Foreskin melanocyte (primary cell): ENCODE measurements at places on chromosomes 2 and 18.

DNA sequence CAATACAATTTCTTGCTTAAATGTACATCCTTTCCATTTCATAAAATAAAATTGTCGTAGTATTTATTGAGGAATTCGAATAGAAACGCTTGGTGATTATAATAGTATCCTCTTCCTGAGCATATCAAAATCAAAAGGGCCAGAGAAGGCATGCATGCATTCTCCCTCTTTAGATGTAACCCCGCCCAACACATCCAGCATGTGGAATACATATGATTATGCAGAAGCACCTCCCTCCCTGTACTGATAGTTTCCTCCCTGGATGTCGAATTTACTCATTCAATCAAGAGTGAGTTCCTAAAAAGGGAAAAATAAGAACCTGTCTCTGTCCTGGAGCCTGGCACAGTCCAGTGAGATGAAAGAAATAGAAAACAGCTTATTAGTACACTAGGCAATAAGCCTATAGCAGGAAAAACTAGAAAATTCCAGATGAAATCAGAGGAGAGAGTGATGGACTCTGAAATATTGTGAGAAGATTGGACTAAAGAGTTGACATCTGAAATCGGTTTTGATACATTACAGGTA is 262.9 kb downstream of the RDH14 start:
- DNase-seq = no peak

DNA sequence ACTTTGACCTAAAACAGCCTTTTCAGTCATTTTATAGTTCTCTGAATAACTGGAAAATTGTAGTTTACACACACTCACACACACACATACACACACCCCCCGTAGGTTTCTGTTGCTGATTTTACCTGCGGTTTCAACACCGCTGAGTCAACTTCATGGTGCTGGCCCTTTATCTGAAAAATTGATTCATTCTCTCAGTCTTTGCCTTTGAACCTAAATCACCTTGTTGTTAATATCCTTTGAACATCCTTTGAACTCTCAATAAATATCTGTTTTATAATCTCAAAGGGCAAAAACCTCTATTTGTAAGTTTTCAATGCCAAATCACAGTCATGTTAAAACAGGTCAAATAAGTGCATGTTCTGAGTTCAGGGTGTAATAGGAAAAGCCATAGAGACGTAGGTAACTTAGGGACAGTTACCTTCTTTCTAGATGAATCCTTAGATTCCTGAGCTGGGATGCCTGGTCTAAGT is 109.0 kb upstream of the BZW1 start:
- no peak for DNase-seq

DNA sequence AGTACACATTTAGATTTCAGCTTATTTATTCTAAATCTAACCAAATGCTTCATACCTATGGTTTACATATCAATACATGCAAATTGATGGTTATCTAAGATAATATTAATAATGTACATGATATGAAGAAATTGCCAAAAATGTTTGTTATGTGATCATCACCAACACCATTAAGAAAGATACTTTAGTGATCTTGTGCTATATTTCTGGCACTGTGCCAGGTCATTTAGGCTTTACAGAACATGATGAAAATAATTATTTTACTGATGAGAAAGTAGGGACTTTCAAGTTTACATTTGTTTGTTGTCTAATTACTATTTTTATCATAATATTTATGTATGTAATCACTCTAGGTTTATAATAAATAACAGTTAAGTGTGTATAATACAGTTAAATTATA is 158.3 kb downstream of the GULP1 start:
- DNase-seq = no peak

DNA sequence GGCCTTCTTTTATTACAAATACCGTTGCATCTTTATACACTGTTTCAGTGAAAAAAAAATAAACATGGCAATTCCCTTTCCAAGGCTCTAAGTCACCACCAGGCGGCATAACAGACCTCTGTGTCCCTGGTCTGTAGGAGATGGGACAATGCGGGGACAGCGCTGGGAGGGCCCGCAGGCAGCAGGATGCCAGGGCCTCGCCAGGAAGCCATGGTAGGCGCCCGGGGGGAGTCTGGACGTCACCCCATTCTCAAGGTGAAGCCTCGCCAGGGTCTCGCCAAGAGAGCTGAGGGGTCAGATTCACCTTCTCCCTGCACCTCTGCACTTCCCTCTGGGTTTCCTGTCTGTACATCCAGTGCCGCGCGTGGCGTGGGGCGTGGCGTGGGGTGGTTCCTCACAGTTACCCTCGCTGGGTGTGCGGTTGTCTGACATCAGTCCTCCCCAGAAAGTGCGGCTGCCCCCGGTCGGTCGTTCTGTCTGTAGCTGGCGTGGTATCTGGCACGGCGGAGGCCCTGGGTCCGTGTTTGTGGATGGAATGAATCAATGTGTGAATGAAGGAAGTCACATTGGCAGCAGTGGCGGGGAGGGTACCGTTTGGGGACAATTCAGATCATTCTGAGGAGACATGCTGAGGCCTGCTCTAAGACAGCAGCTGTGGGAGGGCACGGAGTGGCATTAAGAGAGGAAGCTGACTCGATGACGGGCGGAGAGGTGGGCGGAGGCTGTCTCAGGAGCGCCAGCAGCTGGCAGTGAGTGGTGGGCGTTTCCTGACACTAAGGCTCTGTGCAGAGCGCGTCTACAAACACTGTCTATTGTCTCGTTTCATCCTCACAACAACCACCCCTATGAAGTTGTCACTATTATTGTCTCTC is 46.0 kb downstream of the LRRFIP1 start:
- DNase-seq = no peak

DNA sequence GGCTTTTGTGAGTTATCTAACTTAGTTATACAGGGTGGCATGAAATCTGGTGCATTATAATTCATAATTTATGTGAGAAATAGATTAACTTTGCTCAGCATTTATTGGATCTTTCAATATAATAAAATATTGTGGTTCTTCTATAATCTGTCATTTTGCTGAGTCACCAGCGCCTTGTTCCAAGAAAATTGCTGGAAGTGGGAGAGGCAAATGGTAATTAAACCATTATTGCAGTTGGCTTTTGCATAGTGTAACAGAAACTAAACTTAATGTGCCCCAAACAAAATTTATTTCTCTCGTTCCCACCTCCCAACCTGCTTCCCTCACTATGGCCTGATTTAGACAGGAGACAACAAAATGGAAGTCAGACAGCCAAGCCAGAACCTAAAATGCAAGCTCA is 146.3 kb downstream of the GALR1 start:
- DNase-seq = no peak

DNA sequence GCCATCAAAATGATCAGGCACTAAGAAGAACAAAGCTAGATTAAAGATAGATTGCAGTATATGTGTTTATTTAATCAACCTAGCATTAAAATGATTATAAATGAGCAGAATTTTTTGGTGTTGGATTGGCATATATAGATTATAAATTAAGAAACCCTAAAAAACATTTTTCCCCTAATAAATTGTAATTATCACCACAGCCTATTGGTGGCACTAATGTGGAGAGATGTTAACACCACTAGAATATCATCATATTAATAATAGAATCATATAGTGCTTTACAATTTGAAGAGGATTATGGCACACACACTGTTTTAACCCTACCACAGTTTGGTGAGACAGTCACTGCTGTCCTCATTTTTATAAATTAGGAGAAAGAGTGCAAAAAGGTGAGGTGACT is 112.4 kb upstream of the RND3 start:
- no peak for DNase-seq

DNA sequence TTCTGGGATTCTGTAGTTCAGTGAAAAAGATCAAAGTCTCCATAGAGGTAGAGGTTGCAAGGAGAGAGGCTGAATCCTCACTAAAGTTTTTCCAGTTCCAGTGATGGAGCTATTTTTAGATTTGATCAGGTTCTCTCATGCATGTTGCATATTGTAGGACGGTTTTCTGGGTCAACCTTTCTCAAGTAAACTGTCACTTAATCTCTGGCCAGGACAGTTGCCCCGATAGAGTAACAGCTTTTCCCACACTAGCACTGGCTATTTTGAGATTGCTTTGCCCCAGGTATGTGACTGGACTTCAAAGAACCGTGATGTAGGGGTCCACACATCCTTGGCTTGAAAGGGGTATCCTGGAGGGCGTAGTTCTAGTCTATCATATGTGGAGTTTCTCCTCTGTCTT is 101.2 kb upstream of the MSH2 start:
- DNase-seq = no peak

- no peak for DNase-seq
Observed at GRCh38 chr2:25979001-25979400, 3.3 kb downstream of the KIF3C start.

- DNase-seq = no peak
Observed at GRCh38 chr2:128452536-128453530, 134.2 kb upstream of the HS6ST1 start.

DNA sequence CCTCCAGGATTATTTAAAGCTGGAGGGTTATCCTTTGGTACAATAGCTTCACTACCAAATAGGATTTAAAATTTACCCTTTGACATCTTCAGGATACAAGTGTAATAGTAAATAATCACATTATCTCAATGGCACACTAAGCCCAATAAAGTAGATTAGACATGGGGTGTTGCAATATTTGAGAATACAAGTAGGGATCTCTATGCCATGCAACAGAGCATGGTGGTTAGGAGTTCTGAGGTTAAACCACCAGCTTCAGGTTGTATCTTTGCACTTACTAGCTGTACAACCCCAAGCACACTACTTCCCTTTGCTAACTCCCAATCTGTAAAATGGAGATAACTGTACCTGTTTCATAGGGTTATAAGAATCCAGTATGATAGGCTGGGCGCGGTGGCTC is 6.2 kb downstream of the MBD2 start:
- DNase-seq = no peak

DNA sequence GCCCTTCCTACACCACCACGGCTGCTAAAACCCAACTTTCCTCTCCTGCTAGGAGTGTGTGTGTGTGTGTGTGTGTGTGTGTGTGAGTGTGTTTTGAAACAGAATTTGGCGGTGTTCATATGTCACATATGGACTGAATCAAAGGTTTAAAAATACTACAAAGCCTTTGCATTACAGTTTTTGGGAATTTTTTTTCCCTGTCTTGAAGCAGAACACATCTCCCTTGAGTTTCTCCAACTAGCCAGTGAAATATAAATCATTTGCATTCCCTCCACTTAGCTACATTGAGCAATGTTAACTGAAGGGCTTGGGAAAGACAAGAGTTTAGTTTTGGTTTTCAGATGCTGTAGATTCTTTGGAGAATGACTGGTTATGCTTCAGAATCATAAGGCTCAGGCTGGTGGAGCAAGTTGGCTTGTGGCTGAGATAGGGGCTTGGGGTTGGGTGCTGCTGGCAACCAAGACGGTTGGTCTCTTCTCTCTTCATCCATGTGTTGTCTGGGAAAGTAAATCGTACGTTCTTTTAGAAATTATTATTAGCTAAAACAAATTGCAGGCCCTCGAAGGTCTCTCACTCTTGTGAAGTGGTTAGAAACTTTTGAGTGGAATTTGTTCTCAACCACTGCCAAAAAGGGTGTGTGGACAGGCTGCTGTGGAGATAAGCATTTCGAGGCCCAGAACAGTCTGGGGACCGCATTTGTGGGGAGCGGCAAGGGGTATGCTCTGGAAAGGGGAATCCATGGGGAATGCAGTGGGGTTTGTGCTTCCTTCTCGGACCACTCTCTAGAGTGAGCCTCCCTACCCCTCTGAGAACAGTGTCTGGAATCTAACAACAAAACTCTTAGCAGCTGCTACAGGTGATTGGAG is 1.4 kb downstream of the NRP2 start:
- DNase-seq = no peak

DNA sequence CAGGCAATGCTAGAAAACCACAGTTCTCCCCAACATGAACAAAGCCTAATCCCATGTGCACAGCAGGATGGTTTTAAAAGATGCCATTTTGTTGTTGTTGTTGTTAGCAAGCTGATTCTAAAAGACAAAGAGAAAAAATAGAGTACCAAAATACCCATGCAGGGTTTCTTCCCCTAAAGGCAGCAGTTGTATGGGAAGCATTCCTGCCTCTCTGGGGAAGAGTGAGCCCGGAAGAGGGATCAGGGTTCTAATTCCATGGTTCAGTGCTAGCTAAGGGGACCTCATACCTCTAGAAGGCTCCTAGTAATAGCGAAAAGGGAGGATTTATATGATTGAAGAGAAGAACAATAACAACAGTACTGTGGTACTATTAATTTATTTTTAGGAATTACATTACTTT is 327.6 kb downstream of the DPP10 start:
- DNase-seq = no peak

DNA sequence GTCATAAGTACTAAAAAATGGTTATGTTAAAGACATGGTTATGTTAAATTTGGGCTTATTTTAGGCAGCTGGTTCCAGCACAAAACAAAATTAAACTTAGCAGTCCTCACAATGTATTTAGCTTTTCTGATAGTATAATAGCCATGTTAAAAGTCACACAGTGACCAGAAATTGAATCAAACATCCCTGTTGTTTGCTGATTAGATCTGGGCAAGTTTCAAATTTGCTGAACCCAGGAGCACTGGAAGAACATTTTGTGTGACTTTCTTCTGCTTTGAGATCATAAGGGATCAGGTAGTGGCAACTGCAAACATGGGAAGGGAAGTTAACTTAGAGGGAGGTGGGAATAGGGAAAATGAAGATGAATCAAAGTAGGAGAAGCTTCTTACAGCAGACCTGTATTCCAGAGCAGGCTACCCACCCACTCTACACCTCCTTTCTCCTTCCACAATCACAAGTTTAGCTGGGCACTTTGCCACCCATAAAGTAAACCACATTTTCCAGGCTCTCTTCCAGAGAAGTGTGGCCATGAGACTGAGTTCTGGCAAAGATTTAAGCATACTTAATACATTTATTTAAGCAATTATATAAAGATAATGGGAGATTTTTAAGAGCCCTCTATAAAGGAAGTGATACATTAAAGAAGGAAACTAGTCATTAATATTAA is 616.1 kb upstream of the LRATD1 start:
- DNase-seq = no peak

- no peak for DNase-seq
Observed at GRCh38 chr2:24816884-24817283, 23.7 kb downstream of the CENPO start.

GRCh38 chr18:49400398-49401072 is 59.9 kb downstream of the DYM start:
- DNase-seq = no peak

- no peak for DNase-seq
Observed at GRCh38 chr2:26457695-26458364, 20.1 kb downstream of the OTOF start.

GRCh38 chr2:84649487-84650142 is 133.3 kb downstream of the DNAH6 start:
- no peak for DNase-seq

- no peak for DNase-seq
Observed at GRCh38 chr2:128770143-128771085, 451.7 kb upstream of the HS6ST1 start.
